Left hindlimb (tissue), 1 donor: ENCODE measurements at places on chromosomes 4 and X.

DNA sequence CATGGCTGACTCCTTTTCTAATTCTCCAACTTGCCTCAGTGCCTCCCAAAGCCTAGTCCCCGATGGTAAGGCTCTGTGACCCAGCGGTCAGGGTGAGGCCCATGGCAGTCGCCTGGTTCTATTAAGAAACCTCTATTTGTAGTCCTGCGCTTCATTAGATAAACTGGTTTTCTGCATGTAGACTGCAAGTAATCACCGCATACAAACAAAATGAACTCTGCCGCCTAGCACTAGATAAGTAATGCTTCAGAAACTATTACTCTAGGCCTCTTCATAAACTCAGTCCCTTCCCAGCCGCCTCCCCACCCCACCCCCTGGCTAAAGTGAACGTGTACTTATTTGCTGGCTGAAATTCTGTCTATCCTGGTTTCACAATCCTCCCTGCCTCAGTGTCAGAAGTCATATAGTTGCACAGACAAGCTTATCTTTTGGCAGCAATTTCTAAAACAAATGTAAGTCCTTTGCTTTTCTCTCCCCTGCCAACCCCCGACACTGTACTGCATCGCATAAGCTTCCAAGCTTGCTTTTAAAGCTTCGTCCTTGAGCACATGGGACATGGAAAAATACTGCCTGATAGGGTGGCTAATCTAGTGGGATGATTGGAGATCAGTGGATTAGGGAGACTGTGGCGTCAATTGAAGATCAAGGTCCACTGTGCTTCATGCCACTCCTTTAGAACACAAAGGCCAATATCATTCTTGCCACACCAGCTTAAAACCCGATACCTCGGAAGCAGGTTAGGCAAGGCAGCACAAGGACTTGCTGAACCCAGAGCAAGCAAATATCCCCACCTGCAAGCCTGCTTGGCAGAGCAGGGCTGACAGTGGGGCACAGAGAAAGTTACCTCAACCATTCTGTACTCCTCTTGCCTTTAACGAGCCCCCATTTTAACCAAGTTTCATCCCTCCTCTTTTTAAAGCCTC lies 125.8 kb downstream of the IRF2 start:
- DNase-seq, result no peak

DNA sequence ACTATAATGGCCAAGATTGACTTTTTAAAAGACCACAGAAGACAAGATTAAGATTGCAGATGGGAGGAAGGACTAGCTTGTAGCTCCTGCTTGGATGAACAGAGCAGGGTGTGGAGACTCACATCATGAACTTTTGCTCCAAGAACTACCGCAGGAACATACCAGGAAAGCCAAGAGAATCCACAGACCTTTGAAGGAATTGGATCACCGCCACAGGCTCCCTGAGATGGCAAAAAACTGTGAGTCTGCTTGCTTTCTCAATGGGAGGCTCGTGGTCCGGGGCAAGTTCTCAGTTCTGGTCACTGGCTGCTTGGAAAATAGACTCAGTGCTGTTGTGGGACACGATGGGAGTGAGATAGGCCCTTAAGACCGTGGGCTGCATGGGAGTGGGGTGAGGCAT lies 276.6 kb downstream of the CCSER1 start:
- DNase-seq, result no peak

- no peak for DNase-seq
Measured at GRCh38 chr4:114464726-114465272, 133.8 kb upstream of the UGT8 start.

GRCh38 chr4:175807547-175807946 lies 4.5 kb downstream of the GPM6A start:
- DNase-seq, result no peak

- no peak for DNase-seq
Measured at GRCh38 chr4:145815027-145815612, 123.5 kb downstream of the ZNF827 start.

DNA sequence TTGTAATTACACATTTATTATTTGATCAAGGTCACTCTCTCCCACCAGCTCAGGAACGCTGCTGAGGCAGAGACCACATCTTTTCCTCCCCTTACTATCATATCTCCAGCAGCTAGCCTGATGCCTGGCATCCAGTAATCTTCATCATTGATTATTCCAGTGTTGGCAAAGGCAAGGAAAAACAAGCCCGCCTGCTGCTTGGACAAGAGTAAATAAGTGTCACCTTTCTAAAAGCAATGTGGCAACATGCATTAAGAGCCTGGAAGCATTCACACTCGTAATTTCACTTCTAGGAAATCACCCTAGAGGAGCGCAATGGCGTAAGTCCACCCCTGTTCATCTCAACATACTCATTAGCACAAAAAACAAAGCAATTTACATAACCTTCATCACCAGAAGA lies 54.8 kb downstream of the APLN start:
- no peak for DNase-seq

DNA sequence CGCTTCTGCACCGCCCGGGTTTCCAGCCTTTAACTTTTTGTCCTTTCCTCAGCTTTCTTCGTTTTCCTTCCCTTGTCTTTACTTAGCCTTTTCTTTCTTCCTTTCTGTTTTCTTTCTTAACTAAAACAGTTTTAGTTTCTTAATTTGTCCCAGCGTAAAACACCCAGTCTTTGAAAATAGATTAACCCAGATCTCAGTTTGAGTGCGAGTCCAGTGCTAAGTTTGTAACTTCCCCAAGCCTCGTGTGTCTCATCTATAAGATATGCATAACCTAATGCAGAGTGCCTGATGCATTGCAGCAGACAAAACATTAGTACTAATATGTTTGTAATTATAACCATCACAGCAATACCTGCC lies 460 bp upstream of the GEMIN8 start:
- no peak for DNase-seq

- no peak for DNase-seq
Measured at GRCh38 chr4:137980641-137981040, 261.5 kb downstream of the SLC7A11 start.
